ENCODE measurements at places on chromosomes 1 and 21. TPM values are rescaled to one million over a fixed set of nuclear protein-coding genes. Genes with fewer than 3 reads are reported as not detected.

The LCA5L gene
- 1.6 TPM for total RNA-seq

The SLC37A1 gene
- 3.7 TPM for total RNA-seq

The LEFTY2 gene
- not detected for total RNA-seq

The CD34 gene
- total RNA-seq: not detected

The DFFB gene
- total RNA-seq: 4.2 TPM
